ENCODE measurements at places on chromosomes 12 and 14. TPM values are rescaled to one million over a fixed set of nuclear protein-coding genes. Genes with fewer than 3 reads are reported as not detected.

- no peak for DNase-seq
These were observed 48.1 kb downstream of the ADCK1 start for GRCh38 chr14:77848031-77848430.

The DIO3 gene
- total RNA-seq, result not detected

- DNase-seq, result no peak
These were observed 15.6 kb downstream of the SYNE3 start for GRCh38 chr14:95500772-95501401.

DNA sequence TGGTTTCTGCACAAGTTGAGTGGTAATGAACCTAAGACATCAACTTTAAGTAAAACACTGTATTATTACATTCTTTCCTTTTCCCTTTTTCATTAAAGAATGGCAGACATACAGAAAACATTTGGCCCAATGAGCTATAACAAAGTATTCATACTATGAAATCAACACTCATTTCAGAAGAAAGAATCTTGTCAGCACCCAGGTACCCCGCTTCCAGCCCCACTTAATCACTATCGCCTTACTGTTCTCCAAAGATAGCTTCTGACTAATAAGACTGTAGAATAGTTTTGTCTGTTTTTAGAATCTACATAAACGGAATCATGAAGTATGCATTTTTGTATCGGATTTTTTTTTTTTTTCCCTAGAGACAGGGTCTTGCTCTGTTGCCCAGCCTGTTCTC lies 9.5 kb downstream of the CNTN1 start:
- DNase-seq, result no peak

DNA sequence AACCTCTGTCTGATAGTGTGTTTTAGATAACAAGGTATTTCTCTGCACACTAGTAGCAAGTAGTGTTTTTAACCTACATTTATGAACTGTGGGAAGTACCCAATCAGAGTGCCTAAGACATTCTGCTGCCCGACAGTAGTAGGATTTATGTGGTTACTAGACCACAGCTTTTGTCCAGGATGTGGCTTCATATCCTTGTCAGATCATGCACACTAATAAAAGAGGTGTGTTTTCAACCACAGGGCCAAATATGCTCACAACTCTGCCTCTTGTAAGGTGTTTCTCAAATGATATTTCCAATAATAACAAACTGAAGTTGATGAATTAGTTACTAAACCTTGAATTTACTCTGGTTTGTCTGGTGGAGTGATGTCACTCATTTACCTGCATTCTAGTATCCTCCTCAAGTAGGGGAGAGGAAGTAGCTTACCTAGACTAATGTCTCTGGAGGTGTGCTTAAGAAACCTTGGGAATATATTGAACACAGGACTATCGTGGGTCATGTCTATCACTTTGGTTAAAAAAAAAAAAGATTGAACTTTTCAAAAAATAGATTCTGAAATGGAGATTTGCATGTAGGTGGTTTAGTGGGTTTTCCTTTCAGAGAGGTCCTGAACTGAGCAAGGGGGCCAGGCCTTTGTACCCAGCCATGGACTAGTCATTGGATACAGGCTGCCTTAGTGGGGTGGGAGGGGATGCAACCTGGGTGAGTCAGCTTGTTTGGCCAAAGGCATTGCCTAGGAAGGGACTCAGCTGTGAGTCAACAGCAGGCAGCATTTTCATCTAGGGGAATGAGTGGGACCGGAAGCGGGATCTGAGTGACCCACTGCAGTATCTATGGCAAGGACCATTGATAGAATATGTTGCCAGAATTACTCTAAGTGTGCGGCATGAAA lies 14.1 kb downstream of the FBXW8 start:
- peak; percentile 88 for DNase-seq

- DNase-seq, result peak; percentile 90
These were observed 57.9 kb downstream of the PPP2R5C start for GRCh38 chr14:101819251-101819990.

GRCh38 chr14:52073251-52073650 lies 4.4 kb upstream of the NID2 start:
- DNase-seq, result no peak

DNA sequence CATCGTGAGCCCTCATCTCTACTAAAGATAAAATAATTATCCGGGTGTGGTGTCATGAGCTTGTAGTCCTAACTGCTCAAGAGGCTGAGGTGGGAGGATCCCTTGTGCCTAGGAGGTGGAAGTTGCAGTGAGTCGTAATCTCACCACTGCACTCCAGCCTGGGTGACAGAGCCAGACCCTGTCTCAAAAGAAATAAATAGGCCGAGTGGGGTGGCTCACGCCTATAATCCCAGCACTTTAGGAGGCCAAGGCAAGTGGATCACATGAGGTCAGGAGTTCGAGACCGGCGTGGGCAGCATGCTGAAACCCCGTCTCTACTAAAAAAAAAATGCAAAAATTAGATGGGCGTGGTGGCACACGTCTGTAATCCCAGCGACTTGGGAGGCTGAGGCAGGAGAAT lies 70.9 kb downstream of the RESF1 start:
- no peak for DNase-seq

Measured in activated CD8-positive, alpha-beta T cell treated with anti-CD3 and anti-CD28 coated beads, Interleukin-2, amount 10 ng/mL, durations not matched to agents 7 days and 5 days (primary cell).